ENCODE measurements at places on chromosomes 2 and 18.

- no peak for DNase-seq
Observed at GRCh38 chr2:235002198-235003095, 50.6 kb downstream of the SH3BP4 start.

DNA sequence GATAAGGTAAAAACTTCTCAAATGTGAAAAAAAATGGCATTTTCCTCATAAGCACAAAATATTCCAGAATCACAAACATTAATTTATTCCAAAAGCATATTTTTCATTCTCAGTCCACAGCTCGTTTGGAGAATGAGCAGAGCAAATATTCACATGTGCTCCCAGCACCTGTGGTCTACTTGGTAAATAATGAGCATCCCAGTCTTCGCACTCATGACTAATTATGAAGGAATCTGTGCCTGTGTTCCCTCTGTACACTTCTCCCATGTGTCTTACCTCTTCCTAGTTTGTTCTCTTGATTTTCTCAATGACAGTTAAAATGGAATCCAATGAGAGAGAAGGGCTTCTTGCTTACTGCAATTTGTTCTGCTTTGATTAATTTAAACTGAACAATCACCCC, 671.0 kb upstream of the SOX11 start:
- no peak for DNase-seq

DNA sequence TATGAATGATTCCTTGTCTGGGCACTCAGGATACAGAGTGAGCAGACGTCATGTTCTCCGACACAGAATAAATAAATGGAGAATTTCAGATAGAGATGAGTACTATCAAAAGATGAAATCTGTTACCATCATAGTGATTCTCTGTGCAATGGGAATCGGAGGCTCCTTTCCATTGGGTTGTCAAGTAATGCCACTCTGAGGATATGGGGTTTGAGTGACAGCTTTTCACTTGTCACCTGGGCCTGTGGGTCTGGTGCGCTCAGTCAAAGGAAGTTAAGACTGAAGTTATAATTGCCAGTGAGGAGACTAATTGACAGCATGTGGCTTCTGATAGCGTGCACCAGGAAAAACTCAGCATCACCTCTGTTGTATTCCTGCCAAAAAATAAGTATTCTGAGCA, 387.2 kb downstream of the SOX11 start:
- DNase-seq = no peak

DNA sequence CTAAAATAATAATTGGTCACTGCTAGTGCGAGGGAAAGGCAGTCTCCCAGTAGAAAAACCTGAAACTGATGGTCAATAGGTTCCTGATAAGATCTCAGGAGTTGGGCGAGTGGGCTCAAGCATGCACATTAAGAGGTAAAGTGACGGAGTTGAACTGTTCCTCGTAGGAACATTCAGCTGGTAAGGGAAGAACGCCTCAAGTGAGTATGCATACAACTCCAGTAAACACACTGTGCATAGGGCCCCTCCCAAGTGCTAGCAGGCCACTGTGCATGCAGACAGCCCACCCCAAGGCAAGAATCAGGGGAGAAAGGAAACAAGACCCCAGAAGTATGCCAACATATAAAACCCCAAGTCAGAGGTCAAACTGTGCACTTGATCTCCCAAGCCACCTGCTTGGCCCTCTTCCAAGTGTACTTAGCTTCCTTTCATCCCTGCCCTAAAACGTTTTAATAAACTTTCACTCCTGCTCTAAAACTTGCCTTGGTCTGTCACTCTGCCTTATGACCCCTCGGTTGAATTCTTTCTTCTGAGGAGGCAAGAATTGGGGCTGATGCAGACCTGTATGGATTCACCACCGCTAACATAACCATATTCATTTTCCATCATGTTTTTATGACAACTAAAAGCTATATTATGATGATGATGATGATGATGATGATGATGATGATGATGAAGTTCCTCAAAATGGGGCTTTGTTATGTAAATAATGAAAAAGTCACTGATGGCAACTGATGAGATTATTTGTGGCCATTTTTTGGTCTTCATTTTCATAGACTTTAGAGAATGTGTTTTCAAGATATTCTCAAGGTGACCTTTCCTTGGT, 118.0 kb upstream of the RAB27B start:
- no peak for DNase-seq

GRCh38 chr2:46268196-46268595, 29.0 kb upstream of the EPAS1 start:
- DNase-seq = no peak

GRCh38 chr18:28078298-28078697, 98.6 kb downstream of the CDH2 start:
- no peak for DNase-seq

- DNase-seq = no peak
Observed at GRCh38 chr18:7301094-7301493, 70.2 kb downstream of the LRRC30 start.

GRCh38 chr18:11899063-11899462, 9.1 kb downstream of the MPPE1 start:
- no peak for DNase-seq

- DNase-seq = no peak
Observed at GRCh38 chr2:10877651-10878111, 34.1 kb upstream of the KCNF1 start.

DNA sequence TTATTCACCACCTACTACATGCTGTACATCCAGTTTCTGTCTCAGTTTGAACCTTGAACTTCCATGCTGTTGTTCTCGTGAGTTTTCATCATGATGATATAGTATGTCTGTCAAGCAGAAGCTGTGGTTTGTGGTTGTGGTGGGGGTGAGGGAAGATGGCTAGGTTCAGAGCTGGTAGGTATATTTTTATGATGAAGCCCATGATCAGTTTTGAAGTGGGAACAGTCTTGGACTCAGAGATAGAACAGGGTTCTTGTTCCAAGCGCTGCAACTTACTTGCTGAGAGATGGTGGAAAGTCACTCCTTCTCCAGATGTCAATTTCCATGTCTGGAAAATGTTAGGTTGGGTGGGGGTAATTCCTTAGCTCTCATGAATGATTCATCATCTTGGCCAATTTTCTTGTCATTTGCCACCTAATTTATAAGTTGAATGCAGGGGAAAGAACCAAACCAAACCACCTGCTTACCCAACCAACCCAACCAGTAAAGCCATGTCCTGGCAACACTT, 21.6 kb downstream of the PMAIP1 start:
- DNase-seq = peak; percentile 80

DNA sequence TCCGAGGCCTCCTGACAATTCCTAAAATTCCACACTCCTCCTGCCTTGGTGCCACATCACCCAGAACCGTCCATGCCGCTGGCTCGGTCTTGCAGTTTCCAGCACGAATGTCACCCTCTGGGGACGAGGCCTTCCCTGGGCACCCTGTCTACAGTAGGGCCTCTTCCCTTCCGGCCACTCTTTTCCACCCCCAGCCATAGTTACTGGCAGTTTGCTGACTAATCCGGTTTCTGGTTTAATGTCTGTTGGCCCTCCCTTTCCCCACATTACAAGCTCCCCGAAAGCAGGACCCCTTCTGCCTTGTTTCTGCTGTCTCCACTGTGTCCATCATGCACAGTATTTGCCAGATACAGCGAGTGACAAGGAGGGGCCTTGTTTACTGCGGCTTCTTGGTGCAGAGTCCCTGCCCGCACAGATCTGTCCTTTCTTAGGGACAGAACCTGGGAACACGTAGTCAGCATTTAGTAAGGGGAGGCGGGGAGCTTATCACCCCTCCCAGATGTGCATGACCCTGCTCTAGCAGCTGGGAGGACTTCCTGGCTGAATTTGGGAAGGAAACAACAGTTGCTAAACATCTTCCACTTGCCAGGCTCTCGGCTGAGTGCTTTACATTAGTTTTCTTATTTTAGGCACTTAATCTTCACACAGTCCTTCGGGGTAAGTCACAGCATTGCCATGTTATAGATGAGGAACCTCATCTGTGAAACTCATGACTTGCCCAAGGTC, 23.6 kb upstream of the CATIP start:
- DNase-seq = peak; percentile 90

DNA sequence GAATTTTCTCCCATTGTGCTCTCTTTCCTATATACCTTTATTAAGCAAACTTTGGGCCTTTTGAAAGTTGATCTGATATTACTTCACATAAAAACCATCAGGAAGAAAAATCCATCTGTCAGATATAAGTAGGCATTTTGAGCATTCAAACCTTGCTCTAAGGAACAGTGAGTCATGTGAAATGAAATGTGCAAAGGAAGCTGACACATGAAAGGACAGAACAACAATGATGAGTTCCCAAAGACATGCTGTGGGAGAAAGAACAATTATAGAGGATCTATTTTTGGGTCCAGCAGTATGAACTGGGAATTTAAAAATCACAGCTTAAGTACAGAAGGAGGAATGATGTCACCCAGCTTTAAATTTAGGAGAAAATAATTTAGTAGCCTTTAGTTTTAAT, 18.1 kb downstream of the CALCRL start:
- DNase-seq = no peak

DNA sequence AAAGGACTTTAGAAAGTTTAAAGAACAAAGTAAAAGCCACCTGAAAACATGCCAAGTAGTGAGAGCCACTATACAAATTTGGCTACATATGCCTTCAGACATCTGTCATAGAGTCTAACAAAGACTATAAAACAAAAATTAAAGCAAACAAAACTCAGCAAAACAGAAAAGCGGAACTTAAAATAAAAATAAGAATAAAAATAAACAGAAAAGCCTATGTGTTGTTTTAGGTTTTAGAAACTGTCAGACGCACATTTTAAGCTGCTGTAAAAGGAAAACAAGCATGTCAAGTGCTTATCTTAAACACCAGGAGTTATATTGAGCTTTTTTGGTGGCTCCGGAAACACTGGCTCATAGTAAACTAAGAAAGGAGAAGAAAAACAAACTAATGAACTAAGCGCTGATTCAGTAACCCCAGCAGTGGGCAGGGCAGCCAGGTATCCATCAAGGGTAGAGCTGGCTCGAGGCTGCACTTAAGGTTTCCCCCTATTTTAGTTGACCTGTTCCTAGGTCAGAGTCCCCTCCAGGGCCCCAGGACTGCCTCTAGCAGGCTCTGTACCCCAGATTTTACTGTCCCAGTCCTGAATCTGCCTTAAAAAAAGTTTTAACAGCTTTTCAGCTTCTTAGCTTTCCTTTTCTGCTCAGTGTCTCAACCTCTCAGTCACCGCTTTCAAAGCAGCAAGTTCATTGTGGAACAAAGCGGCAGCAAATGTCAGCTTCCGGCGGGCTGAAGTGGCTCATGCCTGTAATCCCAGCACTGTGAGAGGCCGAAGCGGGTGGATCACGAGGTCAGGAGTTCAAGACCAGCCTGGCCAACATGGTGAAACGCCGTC, 15.4 kb upstream of the RMC1 start:
- no peak for DNase-seq

DNA sequence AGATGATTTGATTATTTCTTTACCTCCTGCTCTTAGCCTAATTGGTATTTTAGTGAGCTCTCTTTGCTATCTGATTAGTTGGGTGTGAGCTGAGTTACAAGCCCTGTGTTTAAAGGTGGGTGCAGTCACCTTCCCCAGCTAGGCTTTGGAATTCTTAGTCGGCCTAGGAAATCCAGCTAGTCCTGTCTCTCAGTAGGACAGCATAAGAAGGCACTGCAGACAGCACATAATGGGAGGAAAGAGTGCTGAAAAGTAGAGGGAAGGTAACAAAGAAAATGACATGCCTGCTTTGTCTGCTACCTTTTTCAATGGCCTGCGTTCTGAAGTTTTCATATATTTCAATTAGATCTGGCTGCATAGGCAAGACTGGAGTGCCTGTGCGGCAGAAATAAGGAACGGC, 1794.0 kb upstream of the CELF4 start:
- DNase-seq = no peak

DNA sequence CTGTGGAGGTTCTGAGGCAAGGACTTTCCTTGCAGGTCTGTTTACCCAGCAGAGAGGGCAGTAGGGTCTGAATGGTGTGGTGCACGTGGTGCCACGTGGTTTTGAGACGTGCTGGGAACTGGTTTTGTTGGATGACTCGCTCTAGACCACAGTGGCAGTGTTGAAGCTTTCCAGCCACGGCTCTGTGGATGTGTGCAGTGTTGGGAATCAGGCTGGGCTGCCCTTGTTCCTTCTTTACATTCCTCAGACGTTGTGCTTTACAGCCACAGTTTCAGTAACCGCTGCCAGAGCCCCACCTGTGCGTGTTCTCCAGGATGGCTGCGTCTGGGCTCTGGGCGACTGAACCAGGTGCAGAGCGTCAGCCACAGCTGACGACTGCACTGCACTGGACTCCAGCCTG, 8.2 kb downstream of the CTDP1 start:
- DNase-seq = no peak

DNA sequence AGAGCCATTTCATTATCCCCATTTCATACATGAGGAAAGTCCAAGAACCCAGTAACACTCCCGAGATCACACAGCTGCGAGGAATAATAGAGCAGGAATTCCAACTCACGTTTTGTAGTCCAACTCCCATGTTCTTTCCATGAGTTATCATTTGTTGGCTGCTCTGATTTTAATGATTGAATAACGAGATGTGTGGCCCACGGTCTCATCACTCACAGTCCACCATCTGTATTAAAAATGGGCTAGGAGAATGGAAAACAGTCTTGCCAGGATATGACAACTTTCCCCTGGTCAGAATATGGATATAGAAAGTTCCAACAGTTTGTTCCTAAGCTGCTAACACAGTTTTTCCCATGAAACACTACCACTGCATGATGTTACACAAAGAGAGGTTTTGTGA, 147.5 kb downstream of the METTL4 start:
- no peak for DNase-seq

All from hematopoietic multipotent progenitor cell (in vitro differentiated cells).